T-helper 17 cell (primary cell): ENCODE measurements at places on chromosomes 2 and 18.

DNA sequence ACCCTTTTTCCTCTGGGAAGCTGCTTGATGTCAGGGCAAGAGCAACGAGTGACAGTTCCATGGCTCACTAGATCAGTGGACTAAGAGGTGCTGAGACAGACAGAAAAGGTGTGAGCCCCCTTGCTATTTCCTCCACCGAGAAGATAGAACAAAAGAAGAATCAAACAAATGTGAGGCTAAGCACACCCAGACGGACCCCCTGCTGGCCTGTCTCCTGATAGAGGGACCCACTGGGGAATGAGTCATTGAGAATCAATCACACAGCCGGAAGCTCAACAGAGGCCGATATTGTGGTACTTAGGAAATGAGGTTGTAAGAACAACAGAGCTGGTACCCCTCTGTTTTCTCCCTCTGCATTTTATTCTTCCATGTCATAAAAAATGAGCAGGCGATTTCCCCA, 89.8 kb upstream of the TEX51 start:
- no peak for DNase-seq

GRCh38 chr2:217206907-217207698, 347.2 kb upstream of the TNP1 start:
- DNase-seq = no peak

- no peak for DNase-seq
Observed at GRCh38 chr18:10197097-10197496, 257.3 kb upstream of the APCDD1 start.

DNA sequence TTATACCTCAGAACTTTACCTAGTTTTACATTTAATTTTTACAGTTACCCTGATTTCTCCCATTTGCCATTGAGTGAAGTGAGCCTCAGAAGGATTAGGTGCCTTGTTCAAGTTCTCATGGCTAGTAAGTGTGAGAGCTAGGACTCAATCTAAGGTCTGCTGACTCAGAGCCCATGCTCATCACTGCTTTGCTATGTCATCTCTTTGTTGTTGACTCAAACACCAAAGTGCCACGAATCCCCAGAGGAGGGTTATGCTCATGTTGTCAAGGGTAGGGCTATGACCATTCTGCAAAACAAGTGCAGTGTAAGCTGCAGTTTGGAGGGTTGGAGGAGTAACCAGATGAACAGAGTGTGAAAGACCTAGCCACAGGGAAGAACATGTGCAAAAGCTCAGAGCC, 185.4 kb upstream of the SKOR2 start:
- DNase-seq = no peak

- no peak for DNase-seq
Observed at GRCh38 chr2:231554327-231554726, 24.1 kb upstream of the NMUR1 start.
